ENCODE measurements at places on chromosomes 3 and 15.

DNA sequence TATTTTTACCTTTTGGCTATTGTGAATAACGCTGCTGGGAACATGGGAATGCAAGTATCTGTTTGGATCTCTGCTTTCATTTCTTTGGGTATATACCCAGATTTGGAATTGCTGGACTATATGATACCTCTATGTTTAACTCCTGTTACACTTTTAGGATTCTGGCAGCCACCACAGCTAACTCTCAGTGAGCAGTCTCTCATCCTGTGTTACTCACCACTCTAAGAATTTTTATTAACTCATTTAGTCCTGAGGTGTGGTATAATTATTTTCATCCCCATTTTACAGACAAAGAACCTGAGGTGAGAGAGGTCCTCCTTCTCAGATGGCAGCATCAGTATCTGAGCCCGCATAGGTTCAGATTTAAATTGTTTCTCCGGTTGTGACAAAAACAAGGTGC, 1.1 kb downstream of the SPATA12 start:
- DNase-seq: no peak

DNA sequence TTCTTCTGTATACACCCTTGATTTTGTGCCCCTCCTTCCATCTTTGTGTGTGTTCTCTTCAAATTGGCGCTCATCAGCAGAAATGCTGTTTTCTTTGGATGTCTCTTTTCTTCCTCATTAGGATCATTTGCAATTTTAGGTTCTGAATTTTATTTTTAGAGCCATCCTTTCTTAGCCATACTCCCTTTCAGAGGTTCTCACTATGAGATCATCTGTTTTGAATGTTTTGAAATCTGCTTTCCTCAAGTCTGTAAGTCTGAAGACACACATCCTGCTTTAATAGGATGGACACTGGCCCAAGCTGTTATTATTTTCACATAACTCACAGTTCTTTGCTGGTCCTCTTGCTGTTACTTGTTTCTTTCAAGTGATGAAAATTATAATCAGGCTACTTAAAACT, 124.8 kb downstream of the BDH1 start:
- no peak for DNase-seq

DNA sequence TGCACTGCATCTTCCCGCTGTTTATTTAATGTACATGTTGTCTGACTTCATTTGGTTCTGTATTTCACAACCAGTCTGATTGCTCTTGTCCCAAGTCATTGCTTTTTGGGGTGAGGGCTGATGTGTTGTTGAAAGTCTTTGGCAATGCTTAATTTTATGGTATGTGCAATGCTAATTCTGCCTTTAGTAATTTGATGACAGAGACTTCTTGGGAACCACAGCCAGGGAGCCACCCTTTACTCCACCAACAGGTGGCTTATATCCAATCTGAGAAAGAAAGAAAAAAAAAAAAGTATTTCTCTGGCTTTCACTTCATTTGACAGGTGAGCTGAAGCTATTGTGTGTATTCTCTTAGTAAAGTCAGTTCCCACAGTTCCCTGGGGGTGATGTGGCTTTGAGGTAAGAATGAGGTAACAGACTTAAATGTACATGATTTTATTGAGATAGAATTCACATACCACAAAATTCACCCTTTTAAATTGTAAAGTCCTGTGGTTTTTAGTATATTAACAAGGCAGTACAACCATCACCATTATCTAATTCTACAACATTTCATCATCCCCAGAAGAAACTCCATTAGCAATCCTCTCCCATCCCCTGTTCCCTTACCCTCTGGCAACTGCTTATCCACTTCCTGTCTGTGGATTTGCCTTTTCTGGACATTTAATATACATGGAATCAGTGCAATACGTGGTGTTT, 97.3 kb downstream of the SLCO3A1 start:
- DNase-seq: no peak

DNA sequence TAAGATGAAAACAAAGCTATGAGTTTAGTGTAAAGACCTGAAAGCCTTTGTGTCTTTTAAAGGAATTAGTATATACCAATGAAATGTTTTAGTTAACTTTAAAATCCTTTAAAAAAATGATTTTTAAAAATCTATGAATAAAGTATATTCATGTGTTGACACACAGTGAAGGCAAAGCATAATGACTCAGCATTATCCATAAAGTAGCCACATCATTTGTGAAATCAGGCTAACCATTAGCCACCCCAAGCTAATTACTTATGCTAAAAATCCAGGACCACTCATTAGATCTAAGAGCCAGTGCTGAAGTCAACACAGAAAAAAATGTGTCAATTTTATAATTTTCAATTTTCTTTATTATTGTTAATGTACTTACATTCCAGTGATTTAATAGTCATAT, 310.2 kb downstream of the TBC1D5 start:
- no peak for DNase-seq

DNA sequence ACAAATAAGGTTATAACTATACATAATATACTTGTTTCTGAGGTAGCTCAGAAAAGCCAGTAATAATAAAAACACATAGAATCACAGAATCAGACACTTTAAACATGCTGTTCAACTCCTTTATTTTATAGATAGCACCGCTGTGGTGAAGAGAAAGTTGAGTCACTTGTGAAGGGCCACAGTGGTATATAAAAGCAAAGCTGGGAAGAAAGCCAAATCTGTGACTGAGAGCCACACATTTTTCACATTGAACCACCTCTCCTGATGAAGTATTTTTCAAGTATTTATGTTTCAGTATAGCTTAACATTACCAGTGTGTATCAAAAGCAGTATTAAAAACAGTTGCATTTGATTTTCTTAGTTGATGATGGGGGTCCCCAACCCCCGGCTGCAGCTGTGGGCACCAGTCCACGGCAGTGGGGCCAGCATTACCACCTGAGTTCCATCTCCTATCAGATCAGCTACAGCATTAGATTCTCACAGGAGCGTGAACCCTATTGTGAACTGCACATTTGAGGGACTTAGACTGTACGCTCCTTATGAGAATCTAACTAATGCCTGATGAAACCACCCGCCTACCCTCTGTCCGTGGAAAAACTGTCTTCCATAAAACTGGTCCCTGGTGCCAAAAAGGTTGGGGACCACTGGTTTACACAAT, 46.2 kb downstream of the TBL1XR1 start:
- no peak for DNase-seq

GRCh38 chr15:31265090-31265870, 61.4 kb upstream of the KLF13 start:
- no peak for DNase-seq

DNA sequence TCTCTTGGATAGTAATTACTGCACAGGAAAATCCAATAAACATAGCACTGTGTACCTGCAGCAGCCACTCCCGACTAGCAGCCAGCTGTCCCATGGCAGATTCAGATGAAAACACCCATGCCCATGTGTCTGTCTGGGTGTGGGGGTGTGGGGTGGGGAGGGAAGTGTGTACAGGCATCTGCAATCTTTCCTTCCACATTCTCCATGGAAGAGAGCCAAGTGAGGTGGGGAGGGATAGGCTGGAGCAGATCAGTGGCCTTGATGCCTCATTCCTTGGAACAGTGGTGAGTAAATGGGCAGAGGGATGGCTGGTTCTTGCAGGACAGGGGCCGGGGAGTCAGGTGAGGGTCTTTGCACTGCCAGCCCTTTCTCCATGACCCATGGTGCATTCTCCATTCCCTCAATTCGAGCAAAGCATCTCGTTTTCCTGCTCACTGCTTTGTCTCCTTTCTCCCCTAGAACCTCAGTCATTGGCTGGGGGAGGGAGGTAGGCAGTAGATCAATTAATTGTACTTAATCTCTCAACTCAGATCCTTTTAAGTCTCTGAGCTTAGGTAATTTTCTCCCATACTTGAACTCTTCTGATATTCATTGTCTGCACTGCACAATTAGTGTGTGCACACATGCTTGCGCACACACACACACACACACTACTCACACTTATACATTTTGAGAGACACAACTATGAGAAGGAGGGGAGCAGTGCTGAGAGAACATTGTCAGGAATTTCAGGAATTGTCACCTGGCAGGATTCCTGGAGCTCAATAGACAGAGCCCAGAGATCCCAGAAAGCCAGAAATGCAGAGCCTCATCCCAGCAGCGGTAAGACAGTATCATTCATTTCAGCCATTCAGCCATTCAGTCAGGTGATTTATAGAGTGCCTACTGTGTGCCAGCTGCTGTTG, 31.9 kb downstream of the PDIA5 start:
- no peak for DNase-seq

- no peak for DNase-seq
These were observed 26.3 kb downstream of the KCNMB3 start for GRCh38 chr3:179224584-179224983.

- no peak for DNase-seq
These were observed 577.7 kb upstream of the ADAMTS9 start for GRCh38 chr3:65265511-65265910.

DNA sequence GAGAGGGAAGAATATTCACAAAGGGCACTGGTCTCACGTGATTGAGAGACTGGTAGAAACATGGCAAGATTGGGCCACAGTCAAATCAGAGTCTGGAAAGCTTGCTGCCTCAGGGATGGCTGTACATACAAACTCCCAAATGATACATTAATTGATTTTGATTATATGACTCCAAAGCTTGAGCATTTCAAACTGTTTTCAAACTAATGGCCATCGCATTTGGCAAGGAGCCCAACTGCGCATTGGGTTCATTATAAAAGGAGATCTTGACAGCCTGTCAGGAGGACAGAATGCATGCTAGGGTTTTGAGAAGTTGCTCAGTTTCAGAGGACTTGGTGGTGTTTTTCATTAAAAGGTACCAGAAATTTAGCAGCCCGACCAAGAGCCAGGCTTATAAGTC, 117.7 kb downstream of the PTPRG start:
- DNase-seq: no peak

DNA sequence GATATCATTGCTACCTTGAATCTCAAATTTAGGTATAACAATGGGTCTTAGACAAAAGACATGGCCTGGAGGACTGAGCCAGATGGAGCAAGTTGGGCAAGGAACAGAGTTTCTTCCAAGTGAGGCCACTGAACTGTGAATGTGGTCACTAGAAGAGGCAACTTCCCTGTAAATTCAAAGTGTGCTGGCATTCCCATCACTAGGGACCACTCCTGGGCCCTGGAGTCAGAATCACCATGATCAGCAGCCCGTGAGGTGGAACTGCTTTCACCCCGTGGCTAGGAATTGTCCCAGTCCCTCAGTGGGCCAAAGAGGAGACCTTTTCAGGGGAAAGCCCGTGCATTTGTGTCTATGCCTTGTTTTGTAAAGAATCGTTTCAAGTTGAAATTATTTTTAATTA, 47.3 kb downstream of the HES1 start:
- no peak for DNase-seq

DNA sequence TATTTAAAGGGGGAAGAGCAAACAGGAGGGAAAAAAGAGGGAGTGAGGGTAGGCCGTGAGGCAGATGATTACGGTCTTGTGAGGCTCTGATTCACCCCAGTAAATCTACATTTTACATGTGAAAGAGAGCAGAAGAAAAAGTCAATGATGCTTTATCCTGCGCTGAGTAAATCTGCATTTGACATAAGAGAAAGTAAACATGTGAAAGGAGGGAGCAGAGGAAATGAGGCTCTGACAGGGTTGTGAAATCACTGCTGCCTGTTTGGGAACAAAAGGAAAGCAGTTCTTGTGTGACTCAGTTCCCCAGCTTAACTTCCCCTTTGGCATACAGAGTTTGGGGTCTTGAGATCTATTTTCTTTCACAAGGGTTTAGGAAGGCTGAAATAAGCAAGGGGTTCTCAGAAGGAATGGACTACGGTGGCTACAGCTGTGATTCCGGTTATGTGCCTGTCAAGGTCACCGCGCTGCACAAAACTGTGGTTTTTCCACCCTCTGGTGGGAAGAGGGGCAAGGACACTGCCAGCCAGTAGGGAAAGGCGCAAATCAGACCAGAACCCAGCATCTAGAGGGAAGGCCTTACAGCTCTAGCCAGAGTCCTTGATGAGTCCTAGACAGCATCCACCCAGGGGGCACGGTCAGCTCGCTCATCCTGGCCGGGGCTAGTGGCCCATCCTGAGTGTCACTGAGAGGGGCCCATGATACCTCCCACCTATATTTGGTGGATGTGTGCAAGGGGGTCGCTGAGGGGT, 18.9 kb upstream of the HCN4 start:
- DNase-seq: no peak

GRCh38 chr15:98785807-98786621, 137.7 kb downstream of the IGF1R start:
- DNase-seq: no peak

GRCh38 chr3:44069276-44069675, 172.4 kb upstream of the TOPAZ1 start:
- DNase-seq: no peak

GRCh38 chr3:43286841-43287499, 630 bp downstream of the SNRK start:
- DNase-seq: no peak

GRCh38 chr3:123067689-123068600, 1.1 kb downstream of the PDIA5 start:
- no peak for DNase-seq

- no peak for DNase-seq
These were observed 58.4 kb downstream of the NOX5 start for GRCh38 chr15:69072906-69073305.

- DNase-seq: no peak
These were observed 10.0 kb upstream of the ST6GAL1 start for GRCh38 chr3:186920301-186920700.

- DNase-seq: no peak
These were observed 246.5 kb downstream of the MYRIP start for GRCh38 chr3:40055956-40056355.

- no peak for DNase-seq
These were observed 95.0 kb downstream of the ADCY5 start for GRCh38 chr3:123353850-123354233.

DNA sequence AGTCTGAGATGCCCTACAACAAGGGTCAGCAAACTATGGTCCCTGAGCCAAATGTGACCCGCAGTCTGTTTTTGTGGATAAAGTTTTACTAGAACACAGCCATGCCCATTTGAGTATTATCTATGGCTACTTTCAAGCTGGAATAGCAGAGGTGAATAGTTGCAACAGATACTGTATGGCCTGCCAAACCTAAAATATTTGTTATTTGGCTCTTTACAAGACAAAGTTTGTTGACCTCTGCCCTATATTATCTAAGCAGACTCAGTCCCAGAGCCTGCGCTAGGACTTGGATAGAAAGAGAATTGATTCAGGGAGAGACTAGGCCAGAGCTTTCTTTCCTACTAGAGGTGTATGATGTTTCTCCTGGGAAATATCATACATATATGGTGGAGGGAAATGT, 81.7 kb upstream of the NMNAT3 start:
- no peak for DNase-seq

DNA sequence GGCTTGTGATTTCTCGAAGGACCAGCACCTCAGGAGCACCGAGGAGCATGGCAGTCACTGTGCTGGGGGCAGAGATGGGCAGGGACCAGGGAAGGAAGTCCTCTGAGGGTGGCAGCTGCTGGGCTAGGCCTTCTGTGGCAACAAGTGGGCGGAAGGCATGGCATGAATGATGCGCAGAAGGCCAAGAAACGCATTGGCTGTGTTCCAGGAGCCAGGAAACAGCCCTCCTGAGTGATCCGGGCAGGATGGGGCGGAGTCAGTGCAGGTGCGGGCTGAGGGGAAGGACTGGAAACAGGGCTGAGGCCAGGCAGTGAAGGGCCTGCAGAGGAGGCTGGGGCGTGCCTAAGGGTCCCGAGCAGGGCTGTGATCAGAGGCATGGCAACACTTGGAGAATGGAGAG, 23.6 kb downstream of the MRPS11 start:
- no peak for DNase-seq

All from stimulated activated CD8-positive, alpha-beta memory T cell treated with anti-CD3 and anti-CD28 coated beads, Interleukin-4, amount 100 ng/mL, for 1 hour (primary cell).